ENCODE measurements at places on chromosomes 11 and 22.

GRCh38 chr22:23183061-23183698, 2.9 kb downstream of the BCR start:
- DNase-seq = no peak

DNA sequence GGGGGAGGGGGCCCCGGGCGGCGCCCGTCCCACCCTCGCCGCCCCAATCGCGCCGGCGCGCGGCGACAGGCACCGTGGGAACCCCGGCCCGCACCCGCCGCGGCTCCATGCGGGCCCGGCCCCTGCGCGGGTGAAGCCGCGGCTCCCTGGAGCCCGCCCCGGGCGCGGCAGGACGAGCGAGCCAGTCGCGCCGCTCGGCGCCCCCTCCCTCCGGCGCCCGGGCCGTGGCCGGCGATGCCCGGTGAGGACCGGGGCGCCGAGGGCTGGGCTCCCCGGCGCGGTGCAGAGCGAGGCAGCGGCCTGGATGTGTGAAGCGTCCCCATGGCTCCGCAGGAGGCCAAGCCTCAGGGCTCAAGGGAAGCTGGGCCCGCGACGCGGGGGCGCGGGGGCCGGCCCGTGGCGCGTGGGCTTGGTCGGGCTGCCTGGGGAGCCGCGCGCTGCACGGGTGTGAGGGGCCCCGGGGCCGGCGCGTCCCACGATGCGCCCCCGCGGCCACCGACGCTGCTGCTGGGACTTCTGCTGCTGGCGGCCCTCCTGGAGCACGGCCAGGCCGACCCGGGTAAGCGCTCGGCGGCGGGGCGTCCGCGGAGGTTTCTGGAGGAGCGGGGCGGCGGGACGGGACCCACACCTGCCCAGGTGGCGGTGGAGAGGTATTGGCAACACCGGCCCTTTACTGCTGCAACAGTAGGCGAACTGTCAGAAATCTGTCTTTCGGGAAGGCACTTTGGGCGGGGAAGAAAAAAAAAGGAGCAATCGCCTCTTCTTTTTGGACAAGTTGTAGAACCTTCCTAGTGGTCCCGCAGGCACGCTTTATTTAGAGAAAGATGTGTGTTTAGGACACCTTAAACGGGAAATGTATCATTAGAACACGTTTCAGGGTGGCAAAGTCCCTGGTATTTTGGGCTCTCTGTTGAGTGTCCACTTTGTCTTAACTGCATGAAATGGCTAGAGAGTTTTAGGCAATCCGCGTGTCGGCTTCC, 119.4 kb downstream of the HIPK3 start:
- DNase-seq = no peak

DNA sequence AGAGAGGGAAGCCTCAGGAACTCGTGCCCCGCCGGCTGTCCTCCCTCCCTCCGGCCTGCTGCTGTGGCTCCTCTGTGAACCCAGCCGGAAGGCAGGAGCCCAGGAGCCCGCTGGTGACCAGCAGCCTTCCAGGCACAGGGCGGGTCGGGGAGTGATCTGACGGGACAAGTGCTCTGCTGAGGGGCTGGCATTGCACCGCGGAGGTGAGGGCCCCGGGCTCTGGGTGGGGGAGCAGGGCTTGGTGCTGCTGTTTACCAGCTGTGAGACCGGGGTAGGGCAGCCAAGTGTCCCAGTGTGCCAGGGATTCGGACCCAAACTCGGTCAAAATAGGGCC, 53.3 kb downstream of the FLRT1 start:
- DNase-seq = no peak

DNA sequence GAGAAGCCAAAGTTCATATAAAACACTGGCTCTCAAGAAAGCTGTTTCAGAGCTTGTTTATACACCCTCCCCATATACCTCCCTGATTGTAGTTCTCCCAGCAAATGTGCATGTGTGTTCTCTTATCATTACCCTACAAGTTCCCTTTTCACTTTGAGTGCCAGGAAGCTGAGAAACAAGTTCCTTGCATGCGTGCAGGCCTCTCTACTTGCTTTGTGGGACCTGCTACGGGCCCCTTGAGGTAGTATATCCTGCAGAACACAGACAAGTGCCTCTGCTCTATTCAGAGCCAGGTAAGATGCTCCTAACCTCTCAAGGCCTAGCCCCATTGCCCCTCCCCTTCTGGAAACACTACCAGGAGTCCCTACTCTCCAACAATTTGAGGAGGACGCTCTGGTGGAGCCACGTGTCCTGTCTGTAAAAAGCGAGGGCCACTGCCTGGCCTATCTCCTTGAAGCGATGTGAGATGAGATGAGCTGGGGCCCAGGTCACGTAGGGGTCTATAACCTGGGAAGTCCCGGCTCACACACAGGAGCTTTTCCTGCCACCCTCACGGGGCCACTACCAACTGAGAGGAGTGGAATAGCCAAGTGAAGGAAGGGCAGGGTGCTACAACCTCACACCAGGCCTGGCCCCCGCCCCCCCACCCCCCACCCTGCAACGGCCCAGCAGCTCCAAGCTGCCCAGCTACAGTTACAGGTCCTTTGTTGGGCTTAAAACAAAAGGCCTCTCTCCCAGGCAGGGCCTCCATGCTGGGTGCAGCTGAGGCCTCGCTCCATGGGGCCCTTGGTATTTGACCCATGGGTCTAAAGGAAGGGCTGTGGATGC, 2.6 kb upstream of the ATP5MGL start:
- DNase-seq = no peak

DNA sequence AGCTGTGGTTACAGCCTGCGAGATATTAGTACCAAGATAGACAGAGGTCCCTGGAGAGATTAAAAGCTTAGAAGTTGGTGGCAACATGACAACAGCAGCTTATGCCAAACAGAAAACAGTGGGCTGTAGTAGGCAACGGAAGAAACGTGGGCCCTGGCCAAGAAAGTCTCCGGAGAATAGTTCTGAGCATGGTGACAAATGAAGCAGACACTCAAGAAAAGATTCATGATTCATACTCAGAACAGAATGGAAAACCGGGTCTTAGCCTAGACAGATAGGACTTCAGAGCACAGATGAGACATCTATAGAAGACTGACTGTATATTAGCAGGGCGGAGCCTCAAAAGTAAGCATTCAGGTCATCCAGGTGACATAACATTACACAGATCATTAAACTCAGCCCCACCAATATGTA, 727.4 kb downstream of the ETS1 start:
- no peak for DNase-seq

DNA sequence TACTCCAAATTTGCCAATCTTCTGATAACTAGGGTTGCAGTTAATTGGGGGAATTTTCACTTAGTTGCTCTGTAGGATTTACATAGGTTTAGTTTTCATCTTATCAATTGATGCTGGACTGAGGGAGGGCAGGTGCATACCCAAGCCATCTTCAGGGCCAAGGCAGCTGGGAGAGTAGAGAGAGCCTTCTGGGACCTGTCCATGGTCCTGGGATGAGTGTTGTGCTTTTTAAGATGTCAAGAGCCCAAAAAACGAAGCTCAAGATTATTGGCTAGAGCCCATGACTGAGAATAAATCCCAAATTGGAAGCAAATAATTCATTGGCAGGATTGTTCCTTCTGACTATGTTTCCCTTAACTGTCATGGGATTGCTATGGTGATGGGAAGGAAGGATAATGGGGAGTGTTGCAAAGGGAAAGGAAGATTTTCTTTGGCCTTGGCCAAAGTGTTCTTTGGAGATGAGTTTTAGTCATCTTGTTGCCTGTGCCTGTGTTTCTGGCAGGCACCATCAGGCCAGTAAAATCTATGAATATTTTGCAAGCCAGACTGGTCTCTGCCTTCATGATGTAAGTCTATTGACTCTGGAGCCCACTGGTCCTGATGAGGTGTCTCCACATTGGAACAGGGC, 4.5 kb downstream of the SLC22A6 start:
- no peak for DNase-seq

- DNase-seq = peak; percentile 15
Observed at GRCh38 chr22:40107851-40108378, 69.8 kb upstream of the TNRC6B start.

- DNase-seq = no peak
Observed at GRCh38 chr11:66333896-66334604, 2.2 kb downstream of the RIN1 start.

DNA sequence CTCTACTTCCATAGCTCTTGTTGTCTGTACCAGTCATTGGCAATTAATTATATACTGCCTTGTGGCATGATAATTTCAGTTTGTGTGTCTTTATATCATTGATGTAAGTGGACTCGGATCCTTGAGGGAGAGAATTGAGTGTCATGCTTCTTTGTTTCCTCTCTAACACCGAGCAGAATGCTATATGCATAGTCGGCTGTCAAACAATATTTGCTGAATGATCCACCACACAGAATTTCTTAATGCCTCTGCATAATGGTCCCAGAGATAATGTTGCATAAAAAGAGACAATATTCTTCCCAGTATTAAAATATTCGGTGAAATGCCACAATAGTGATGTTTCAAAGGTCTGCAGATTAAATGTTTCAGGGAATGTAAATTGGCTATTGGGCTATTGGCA, 664.8 kb downstream of the NTM start:
- DNase-seq = no peak

DNA sequence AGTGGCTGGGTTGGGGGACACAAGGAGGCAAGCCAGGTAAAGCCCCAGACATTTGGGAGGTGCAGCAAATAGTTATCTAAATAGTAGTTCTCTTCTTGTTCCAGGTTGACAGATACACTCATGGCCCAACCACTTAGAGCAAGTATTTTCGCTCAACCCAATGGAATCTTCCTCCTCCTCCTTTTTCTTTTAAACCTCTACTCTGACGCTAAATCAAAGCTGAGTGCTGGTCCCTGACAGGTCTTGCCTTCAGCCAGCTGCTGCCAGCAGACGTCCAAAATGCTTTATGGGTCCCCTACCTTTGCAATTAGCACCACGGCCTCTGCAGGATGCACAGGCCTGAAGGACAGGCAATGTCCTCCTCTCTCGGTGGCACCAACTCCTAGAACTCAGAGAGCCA, 558.5 kb downstream of the MIAT start:
- no peak for DNase-seq

- DNase-seq = no peak
Observed at GRCh38 chr11:27315836-27316235, 47.2 kb downstream of the CCDC34 start.

DNA sequence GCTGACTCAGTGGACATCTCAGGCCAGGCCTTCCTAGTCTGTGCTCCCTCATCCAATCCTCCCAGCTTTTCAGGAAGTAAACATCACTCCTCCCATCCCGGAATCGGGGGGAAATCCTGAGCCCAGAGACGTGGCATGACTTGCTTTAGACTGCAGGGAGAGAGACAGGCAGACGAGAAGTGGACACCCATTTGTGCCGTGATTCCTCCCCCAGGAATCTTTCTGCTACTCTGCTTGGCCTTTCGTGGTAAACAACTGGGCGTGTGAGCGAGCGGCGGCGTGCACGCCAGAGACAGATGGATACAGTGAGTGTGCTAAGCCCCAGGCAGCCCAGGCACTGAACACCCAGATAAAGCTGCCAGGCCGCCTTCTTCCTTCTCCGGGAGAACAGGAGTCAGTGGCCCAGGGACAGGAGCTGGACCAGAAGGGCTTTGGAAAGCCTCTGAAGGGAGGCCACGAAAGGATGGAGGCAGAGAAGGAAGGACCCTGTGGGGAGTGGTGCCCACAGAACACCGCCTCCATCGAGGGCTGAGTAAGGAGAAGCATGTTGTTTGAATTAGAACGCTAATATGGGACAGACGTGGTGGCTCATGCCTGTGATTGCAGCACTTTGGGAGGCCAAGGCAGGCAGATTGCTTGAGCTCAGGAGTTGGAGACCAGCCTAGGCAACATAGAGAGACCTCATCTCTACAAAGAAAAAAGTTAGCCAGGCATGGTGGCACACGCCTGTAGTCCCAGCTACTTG, 53.0 kb upstream of the PRR5 start:
- DNase-seq = no peak

- no peak for DNase-seq
Observed at GRCh38 chr11:20336056-20336455, 27.5 kb upstream of the HTATIP2 start.

- no peak for DNase-seq
Observed at GRCh38 chr11:29438815-29439214, 578.0 kb downstream of the KCNA4 start.

GRCh38 chr11:63906585-63906984, 10.4 kb downstream of the RCOR2 start:
- DNase-seq = no peak

DNA sequence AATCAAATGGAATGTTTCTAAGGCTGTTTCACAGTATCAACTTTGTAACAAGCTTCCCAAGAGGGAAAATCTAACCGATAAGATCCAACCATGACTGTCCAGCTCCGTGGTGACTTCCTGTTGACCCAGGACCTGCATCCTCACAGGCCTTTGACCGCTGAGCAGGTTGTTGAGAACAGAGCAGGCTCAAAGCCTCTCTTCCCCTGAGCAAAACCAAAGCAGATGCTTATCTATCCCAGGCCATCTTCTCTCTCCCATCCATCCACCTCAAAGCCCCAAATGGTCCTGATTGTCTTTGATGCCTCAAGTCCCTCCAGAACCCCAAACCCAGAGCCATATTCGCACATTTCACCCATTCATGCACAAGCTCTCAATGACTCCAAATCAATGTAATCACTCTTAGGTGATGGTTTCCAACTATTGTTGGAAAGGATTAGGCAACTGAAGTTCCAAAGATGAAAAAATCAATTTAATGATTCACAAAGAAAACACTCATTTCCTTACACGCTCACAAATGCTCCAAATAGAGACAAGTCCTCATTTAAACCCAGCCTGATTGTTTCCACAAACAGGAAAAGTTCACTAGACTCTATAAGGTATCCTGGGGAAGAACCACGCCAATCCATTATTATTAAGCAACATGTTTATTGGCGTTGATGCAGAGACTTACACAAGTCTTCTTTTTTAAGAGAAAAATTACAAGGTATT, 48.7 kb downstream of the C11orf58 start:
- DNase-seq = no peak

- DNase-seq = no peak
Observed at GRCh38 chr11:45209891-45210699, 63.7 kb downstream of the PRDM11 start.

GRCh38 chr22:17302616-17303015, 66.6 kb upstream of the CECR2 start:
- DNase-seq = no peak

GRCh38 chr22:31143038-31143437, 2.7 kb upstream of the PLA2G3 start:
- no peak for DNase-seq

Measured in stimulated activated effector memory CD8-positive, alpha-beta T cell treated with anti-CD3 and anti-CD28 coated beads, Interleukin-12 subunit alpha, Interleukin-12 subunit beta, amount 100 ng/mL, for 72 hours (primary cell).